RCC 7860 (cell line): ENCODE measurements at places on chromosomes 1 and 21.

DNA sequence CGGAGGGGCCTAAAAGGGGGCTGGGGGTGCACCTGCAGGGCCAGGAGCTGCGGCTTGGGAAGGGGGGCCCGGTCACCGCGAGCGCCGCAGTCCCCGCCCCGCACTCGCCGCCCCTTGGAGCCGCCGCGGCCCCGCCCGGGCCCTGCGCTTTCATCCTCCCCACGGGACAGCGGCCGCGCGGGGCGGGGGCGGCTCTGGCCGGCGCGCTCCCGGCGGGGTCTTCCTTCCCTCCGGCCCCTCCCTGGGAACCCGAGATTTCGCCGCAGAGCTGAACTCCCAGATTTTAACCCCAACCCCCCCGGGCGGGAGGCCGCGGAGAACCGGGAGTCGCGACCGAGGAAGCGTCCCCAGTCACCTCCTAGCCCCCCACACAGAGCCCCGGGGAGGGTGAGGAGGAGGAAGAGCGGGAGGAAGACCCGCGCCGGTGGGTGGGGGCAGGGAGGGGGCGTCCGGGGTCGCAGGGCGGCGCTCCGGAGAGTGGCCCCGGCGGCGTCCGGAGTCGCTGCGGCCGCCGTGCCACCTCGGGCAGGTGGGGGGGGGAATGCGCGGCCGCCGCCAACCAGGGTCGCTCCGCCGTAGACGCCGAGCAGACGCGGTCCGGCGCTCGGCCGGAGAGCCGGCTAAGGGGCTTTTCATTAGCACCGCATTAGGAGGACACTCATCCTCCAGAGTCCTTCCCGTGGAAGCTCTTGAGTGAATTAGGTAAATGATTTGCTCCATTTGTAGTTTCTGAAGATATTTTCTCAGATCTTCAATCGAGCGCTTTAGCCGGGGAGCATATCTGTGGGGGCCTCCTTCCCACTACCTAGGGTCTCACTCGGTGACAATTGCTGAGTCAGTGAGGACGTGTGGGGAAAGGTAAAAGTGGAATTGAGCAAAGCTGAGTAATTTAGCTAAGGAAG, 31.6 kb upstream of the NFIA start:
- no peak for DNase-seq

DNA sequence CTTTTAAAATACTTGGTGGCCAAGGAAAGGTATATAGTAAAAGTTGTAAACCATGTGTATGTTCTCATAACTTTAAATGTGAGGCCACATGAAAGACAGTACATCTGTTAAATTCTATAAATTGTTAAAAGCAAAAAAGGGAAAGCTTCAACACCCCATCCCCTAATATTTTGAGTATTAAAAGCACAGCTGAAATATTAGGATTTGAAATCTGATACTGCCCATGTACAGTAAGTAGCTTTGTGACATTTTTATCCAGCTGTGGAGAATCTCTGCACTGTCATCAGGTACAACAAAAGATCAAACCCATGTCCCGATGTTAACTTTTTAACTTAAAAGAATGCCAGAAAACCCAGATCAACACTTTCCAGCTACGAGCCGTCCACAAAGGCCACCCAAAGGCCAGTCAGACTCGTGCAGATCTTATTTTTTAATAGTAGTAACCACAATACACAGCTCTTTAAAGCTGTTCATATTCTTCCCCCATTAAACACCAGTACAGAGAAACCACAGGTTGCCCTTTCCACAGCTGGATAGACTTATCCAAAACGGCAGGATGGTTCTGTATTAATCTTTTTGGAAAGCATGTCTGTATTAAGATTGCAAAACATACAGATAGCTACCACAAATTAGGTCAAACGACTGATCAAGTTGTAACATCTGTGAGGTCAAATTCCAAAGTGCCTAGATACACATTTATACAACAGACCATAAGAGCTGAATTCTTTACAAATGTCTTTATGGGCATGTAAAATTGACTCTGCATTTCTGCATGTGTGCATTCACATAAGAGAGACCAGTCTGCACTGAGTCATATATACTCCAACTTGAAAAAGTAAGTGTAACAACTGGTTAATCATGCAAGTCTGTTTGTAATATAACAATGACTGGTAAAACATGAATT, 5.2 kb downstream of the IRF2BP2 start:
- DNase-seq: peak; percentile 63

- no peak for DNase-seq
Measured at GRCh38 chr1:184622136-184622823, 132.4 kb downstream of the EDEM3 start.

GRCh38 chr1:39490596-39491145, 765 bp upstream of the BMP8A start:
- DNase-seq: no peak

DNA sequence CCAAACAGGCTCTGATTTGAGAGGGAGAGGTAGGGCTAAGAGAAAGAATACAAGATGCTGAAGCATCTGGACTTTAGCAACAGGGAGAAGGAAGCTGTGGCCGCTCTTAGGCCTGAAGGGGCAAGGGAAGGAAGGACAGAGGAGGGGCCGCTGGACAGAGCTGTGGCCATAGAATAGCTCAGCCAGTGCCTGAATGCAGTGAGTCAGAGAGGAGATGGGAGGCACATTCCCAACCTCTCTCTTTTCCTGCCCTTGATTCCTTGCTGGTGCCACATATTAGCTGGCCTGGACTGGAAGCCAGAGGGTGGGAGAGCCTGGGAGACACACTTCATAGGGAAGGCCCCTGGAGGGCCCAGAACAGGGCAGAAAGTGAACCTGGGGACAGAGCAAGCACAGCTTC, 83.4 kb upstream of the POU3F1 start:
- DNase-seq: peak; percentile 28

DNA sequence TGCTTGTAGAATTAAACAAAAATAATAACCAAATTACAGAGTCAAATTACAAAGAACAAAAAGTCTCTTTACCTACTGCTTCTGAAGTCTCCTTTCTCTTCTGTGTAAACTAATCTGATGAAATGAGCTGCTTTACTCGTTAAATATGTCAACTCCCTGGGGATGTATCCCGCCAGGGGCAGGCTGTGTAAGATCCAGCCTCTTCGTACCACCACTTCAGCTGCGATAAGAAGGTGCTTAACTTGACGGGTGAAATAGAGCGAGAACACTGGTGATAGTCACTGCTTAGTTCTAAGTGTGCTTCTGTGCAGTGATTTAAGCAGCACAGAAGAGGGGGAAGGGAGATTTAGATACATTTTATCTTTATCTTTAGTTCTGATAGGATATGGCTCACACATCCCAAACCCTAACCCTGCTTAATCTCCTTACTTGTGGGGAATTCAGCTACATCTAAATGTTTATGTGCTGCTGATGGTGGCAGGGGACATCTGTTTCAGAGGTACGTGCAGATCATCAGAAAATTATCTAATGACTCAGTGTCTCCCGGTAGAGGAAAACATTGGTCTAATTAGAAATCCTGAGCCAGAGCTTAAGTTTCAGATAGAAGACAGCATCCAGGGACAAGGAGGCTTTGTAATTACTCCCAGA, 46.0 kb downstream of the RHOU start:
- no peak for DNase-seq

GRCh38 chr1:235822685-235823084, 44.0 kb downstream of the LYST start:
- no peak for DNase-seq

DNA sequence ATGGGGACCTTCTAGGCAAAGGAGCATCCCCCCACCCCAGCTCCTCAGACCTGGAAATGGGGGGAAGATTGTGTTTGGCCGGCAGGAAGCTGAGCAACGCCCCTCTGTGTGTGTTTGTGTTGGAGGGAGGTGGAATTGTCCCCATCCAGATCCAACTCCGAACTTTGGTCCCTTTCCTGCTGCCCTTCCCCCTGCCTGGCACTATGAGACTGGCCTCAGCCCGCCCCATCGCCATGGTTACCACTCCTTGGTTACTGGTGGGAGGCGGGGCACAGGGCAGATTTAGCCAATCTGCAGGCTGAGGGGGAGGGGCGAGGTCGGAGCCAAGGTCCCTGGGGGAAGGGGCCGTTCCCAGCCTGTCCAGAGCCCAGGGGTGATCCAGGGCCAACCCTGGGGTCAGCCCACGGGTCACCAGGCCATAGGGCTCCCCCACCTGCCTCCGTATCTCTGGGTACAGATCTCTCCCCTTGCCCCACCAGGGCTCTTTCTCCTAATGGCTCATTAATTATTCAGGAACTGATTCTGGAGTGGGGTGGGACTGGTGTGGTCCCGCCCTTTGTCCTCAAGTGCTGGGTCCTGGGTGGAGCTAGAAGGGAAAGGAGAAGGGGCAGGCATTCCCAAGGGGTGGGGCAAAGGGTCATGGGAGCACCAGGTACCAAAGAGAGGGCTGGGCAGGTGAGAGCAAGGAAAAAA, 15.2 kb downstream of the PTPRF start:
- no peak for DNase-seq
